ENCODE measurements at places on chromosomes 7 and 10. TPM values are rescaled to one million over a fixed set of nuclear protein-coding genes. Genes with fewer than 3 reads are reported as not detected.

- DNase-seq, result no peak
- peaks cover 20% of the 10 kb centered on the region for H3K4me1 ChIP-seq
- no peak overlapping the region for H3K27ac ChIP-seq
- H3K36me3 ChIP-seq, result no peaks in the 10 kb centered on the region
- no peak overlapping the region for H3K4me3 ChIP-seq
Measured at GRCh38 chr10:89861584-89862301, 160.4 kb downstream of the KIF20B start.

Gene TMEM140
- 31.3 TPM for total RNA-seq

Gene ZNF365
- 4.9 TPM for total RNA-seq

Gene KIFBP
- 17.9 TPM for total RNA-seq

- no peak for DNase-seq
- no peaks in the 10 kb centered on the region for H3K27me3 ChIP-seq
- peaks cover 21% of the 10 kb centered on the region for H3K36me3 ChIP-seq
- no peak overlapping the region for H3K27ac ChIP-seq
Measured at GRCh38 chr7:4792537-4793126, 17.2 kb downstream of the AP5Z1 start.

Gene GPR26
- not detected for total RNA-seq

Gene RAPGEF5
- not detected for total RNA-seq

- no peaks in the 10 kb centered on the region for H3K27me3 ChIP-seq
- H3K4me1 ChIP-seq, result peaks cover 16% of the 10 kb centered on the region
- H3K4me3 ChIP-seq, result no peak overlapping the region
- no peak for DNase-seq
- H3K36me3 ChIP-seq, result no peaks in the 10 kb centered on the region
Measured at GRCh38 chr10:63467841-63468240, 2.1 kb upstream of the JMJD1C start.

- H3K27me3 ChIP-seq, result no peaks in the 10 kb centered on the region
- no peaks in the 10 kb centered on the region for H3K36me3 ChIP-seq
- no peak for DNase-seq
- H3K4me3 ChIP-seq, result no peak overlapping the region
- no peak overlapping the region for H3K27ac ChIP-seq
Measured at GRCh38 chr10:131019696-131020095, 291.8 kb downstream of the TCERG1L start.

GRCh38 chr10:17905491-17905890 is 46.2 kb upstream of the SLC39A12 start:
- H3K27ac ChIP-seq, result no peak overlapping the region
- H3K4me3 ChIP-seq, result no peak overlapping the region
- no peaks in the 10 kb centered on the region for H3K4me1 ChIP-seq
- H3K36me3 ChIP-seq, result no peaks in the 10 kb centered on the region
- no peak for DNase-seq
- H3K27me3 ChIP-seq, result no peaks in the 10 kb centered on the region

Gene PILRA
- total RNA-seq, result 5.7 TPM

DNA sequence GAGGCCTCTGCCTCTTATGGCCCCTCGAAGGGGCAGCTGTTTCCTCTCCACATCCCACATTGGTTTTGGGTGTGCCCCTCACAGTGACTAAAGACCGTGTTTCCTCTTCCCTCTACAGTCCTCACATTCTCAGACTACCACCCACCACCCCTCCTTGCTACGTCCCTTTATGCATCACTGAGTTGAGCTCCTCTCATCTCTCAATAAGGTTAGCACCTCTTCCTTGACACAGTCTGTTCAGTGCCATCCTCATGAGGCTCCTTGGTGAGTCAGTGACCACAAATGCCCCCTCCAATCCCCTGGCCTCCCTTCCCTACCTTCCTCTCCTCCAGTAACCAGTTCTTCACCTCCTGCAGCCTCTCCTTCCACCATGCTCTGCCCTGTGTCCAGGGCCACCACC is 239.1 kb upstream of the MYO3A start:
- no peak for DNase-seq
- H3K36me3 ChIP-seq, result no peaks in the 10 kb centered on the region
- no peak overlapping the region for H3K27ac ChIP-seq
- no peaks in the 10 kb centered on the region for H3K27me3 ChIP-seq

DNA sequence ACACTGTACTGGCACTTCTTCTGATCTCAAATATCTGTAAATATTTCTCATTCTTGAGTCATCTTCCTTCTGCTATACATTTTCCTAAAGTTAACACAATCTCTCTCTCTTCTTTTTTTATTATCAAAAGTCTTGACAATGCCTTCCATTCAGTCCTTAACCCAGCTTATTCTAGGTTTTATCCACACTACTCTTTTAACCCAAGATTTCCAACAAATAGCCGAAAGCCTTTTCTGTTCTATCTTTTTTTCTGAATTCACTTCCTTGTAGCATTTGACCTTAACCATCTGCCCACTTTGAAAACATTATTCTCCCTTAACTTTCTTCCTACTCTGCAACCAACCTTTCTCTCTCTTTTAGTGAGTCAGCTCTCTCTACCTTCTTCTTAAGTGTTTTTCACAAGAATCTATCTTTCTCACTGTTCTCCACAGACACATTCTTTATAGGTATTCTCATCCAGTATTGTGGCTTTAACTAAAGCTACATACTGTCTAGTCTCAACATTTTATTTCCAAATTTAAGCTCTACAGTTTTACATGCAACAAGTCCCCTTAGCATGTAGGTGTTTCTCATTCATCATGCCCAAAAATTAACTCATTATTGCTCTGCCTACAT is 915.6 kb downstream of the KCNMA1 start:
- no peak overlapping the region for H3K27ac ChIP-seq
- H3K4me3 ChIP-seq, result no peak overlapping the region
- DNase-seq, result no peak
- no peaks in the 10 kb centered on the region for H3K36me3 ChIP-seq

Gene FAM25G
- not detected for total RNA-seq

DNA sequence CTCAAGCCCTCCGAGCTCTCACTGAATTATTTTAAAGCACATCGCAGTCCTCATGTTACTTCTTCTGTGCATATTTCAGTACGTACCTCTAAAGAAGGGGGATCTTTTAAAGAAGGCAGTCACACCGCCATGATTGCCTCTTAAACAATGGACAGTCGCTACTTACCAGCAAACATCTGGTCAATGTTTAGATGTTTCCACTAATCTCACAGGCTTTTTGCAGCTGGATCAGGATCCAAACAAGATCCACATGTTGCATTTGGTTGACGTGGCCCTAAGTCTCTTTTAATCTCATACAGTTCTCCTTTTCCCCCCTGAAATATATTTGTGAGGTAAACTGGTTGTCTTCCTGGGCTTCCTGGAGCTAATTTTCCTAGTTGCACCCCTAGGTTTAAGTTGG is 50.0 kb downstream of the PRF1 start:
- no peak for DNase-seq
- no peaks in the 10 kb centered on the region for H3K36me3 ChIP-seq
- H3K27me3 ChIP-seq, result no peaks in the 10 kb centered on the region
- no peaks in the 10 kb centered on the region for H3K4me1 ChIP-seq
- no peak overlapping the region for H3K4me3 ChIP-seq

DNA sequence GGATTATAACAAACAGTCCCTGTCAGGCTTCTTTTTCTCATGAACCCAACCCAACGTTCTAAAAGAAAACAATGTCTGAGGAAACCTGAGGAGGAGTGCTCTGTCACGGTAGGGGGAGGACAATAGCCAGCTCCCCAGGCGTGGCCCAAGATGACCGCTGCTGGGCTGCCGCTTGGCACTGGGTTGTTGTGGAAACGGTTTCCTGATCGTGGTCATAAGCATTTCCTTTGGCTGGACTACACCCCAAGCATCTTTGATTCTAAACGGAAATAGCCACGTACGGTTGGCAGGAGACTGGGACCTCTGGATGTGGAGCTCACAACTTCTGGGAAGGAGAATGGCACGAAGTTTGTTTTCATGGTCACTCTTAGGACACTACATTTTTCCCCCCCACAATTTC is 30.4 kb upstream of the DMBT1 start:
- no peak for DNase-seq
- H3K4me3 ChIP-seq, result no peak overlapping the region
- H3K27ac ChIP-seq, result no peak overlapping the region
- no peaks in the 10 kb centered on the region for H3K4me1 ChIP-seq
- no peaks in the 10 kb centered on the region for H3K27me3 ChIP-seq

Gene HGF
- not detected for total RNA-seq

- H3K27me3 ChIP-seq, result no peaks in the 10 kb centered on the region
- DNase-seq, result no peak
- H3K36me3 ChIP-seq, result no peaks in the 10 kb centered on the region
- H3K4me3 ChIP-seq, result no peak overlapping the region
Measured at GRCh38 chr10:126290232-126290631, 98.0 kb downstream of the ADAM12 start.

Gene BTBD16
- total RNA-seq, result not detected

Gene PAX4
- not detected for total RNA-seq

GRCh38 chr7:107212725-107213124 is 43.9 kb downstream of the HBP1 start:
- H3K4me1 ChIP-seq, result no peaks in the 10 kb centered on the region
- H3K27ac ChIP-seq, result no peak overlapping the region
- no peak overlapping the region for H3K4me3 ChIP-seq
- no peak for DNase-seq
- H3K27me3 ChIP-seq, result no peaks in the 10 kb centered on the region

DNA sequence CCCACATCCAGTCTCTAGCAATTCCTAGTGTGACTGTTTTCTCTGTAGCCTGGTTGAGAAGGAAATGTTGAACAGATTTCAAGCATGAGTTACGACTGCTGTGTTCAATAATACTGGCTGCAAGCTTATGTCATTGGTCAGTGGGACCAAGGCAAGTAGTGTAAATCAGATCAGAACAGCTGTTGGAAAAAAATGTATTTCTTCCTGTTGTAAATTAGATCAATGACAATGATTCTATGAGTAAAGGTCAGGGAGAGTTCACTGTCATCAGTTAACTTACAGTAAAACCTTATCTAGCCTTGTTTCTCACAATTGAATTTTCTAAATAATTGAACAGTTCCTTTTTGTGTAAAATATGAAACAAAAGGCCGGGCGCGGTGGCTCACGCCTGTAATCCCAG is 6.7 kb downstream of the OTUD1 start:
- no peaks in the 10 kb centered on the region for H3K27me3 ChIP-seq
- peaks cover 60% of the 10 kb centered on the region for H3K4me1 ChIP-seq
- no peaks in the 10 kb centered on the region for H3K36me3 ChIP-seq
- no peak for DNase-seq
- no peak overlapping the region for H3K27ac ChIP-seq
- H3K4me3 ChIP-seq, result no peak overlapping the region

Gene CPA2
- total RNA-seq, result not detected

- DNase-seq, result peak; percentile 13
- peaks cover 38% of the 10 kb centered on the region for H3K4me1 ChIP-seq
- no peaks in the 10 kb centered on the region for H3K36me3 ChIP-seq
- H3K4me3 ChIP-seq, result no peak overlapping the region
- no peak overlapping the region for H3K27ac ChIP-seq
- H3K27me3 ChIP-seq, result no peaks in the 10 kb centered on the region
Measured at GRCh38 chr10:8133146-8133545, 78.7 kb downstream of the GATA3 start.

DNA sequence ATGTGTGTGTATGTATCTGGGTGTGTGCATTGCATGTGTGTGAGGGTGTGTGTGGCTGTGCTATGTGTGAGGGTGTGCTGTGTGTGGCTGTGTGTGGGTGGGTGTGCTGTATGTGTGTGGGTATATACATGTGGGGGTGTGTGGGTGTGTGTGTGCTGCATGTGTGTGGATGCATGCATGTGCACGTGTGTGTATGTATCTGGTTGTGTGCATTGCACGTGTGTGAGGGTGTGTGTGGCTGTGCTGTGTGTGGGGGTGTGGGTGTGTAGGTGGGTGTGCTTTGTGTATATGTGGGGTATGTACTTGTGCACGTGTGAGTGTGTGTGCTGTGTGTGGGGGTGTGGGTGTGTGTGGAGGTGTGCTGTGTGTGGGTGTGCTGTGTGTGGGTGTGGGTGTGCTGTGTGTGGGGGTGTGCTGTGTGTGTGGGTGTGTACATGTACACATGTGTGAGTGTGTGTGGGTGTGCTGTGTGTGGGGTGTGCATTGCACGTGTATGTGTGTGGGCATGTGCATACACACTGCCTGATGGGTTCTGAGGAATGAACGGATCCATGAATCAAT is 579.8 kb downstream of the PTPRN2 start:
- H3K4me3 ChIP-seq, result no peak overlapping the region
- H3K27me3 ChIP-seq, result no peaks in the 10 kb centered on the region
- H3K36me3 ChIP-seq, result no peaks in the 10 kb centered on the region
- no peak for DNase-seq
- no peak overlapping the region for H3K27ac ChIP-seq
- peaks cover 13% of the 10 kb centered on the region for H3K4me1 ChIP-seq

DNA sequence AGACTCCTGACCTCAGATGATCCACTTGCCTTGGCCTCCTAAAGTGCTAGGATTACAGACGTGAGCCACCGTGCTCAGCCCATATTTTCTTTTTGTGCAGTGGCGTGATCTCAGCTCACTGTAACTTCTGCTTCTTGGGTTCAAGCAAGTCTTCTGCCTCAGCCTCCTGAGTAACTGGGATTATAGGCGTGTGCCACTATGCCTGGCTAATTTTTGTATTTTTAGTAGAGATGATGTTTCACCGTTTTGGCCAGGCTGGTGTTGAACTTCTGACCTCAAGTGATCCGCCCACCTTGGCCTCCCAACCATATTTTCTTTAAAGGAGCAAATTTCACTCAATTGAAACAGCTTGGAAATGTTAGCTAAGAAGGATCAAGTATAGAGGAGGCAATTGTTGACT is 16.5 kb downstream of the GBF1 start:
- no peak for DNase-seq
- no peaks in the 10 kb centered on the region for H3K27me3 ChIP-seq
- H3K27ac ChIP-seq, result no peak overlapping the region
- no peak overlapping the region for H3K4me3 ChIP-seq
- H3K4me1 ChIP-seq, result no peaks in the 10 kb centered on the region

GRCh38 chr7:35015346-35015859 is 21.9 kb downstream of the DPY19L1 start:
- H3K36me3 ChIP-seq, result no peaks in the 10 kb centered on the region
- H3K4me3 ChIP-seq, result no peak overlapping the region
- H3K4me1 ChIP-seq, result no peaks in the 10 kb centered on the region
- H3K27ac ChIP-seq, result no peak overlapping the region
- no peaks in the 10 kb centered on the region for H3K27me3 ChIP-seq

DNA sequence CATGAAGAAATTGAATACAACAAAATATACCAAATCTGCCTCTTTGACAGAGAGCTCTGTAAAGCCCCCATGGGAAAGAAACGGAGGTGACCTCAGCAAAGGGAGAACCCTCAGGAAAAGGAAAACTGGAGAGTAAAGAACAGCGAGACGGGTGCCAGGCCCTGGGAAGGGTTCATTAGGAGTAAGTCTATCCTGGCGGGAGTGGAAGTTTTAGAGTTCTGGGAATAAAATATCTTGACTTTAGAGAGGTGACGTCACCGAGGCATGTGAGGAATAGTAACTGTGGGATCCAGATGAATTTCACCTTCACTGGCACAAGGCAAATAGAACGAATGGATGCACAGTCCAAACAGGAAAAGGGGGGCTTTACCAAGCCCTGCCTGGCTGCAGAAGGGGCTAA is 362.8 kb upstream of the IGFBP3 start:
- DNase-seq, result no peak
- no peak overlapping the region for H3K27ac ChIP-seq
- no peaks in the 10 kb centered on the region for H3K4me1 ChIP-seq

Gene TCAF2
- total RNA-seq, result 31.6 TPM

Gene CNTNAP2
- 0.20 TPM for total RNA-seq

Measured in CD4-positive, alpha-beta memory T cell (primary cell).